ENCODE measurements at places on chromosomes 2 and 18. TPM values are rescaled to one million over a fixed set of nuclear protein-coding genes. Genes with fewer than 3 reads are reported as not detected.

The ANKRD44 gene
- 1.3 TPM for total RNA-seq

The DOCK10 gene
- total RNA-seq, result 1.3 TPM

The ZNF385B gene
- 2.9 TPM for total RNA-seq

The DSEL gene
- total RNA-seq, result 20.6 TPM

The FAM228A gene
- not detected for total RNA-seq

The SERPINB10 gene
- total RNA-seq, result not detected

The SEPTIN10 gene
- 93.6 TPM for total RNA-seq

Measured in H1 (cell line).